ENCODE measurements at places on chromosomes 12 and 14.

GRCh38 chr14:77489041-77489440 lies 9.6 kb downstream of the ISM2 start:
- DNase-seq: no peak

- DNase-seq: no peak
Observed at GRCh38 chr12:9333161-9333560, 125.0 kb upstream of the PZP start.

- DNase-seq: no peak
Observed at GRCh38 chr14:99128185-99128584, 143.8 kb downstream of the BCL11B start.

GRCh38 chr12:2335513-2335912 lies 282.7 kb downstream of the CACNA1C start:
- no peak for DNase-seq

DNA sequence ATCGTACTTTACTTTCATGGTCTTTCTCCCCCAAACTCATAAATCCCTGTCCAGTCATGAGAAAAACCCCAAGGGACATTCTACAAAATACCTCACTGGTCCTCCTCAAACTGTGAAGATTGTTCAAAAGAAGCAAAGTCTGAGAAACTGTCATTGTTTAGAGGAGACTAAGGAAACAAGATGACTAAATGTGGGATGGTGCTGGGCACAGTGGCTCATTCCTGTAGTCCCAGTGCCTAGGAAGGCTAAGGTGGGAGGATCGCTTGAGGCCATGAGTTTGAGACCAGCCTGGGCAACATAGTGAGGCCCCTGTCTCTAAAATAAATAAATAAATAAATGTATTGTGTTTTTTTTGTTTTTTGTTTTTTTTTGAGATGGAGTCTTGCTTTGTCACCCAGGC lies 74.2 kb upstream of the SCAF11 start:
- DNase-seq: no peak

DNA sequence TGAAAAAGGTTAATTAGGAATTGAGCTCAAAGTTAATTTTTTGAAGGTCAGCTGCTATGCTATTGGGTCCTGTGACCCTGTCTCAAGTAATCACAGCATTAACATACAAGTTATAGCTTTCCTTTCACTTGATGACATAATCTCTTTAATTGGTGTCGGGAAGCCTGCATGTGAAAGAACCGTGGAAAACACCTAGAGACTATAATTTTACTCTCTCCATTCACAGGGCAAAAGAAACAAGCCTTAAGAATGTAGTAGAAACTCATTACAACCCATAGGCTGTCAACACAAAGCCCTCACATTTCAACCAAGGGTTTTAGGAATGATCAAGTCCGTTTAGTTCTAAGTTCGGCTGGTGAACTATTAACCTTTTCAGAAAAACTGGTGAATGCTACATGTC lies 104.4 kb downstream of the PPM1A start:
- DNase-seq: no peak

DNA sequence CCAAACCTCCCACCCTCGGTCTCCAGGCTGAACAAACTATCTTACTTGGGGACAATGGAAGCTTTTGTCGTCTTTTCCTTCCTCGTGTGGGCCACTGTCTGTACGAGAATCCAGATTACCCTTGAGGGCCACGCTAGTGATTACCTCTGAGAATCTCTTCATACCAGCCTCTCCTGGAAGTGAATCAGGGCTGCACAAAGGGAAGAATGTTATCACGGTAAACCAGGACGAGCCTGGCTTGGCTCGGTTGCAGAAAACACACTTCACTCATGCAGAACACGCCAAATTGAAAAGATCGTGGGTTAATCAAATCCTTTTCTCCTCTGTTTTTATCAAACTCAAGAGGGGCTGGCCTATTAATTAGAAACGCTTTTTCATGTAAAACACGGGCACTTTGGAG lies 51.6 kb upstream of the MYL2 start:
- DNase-seq: no peak

GRCh38 chr12:63944586-63945228 lies 100.2 kb downstream of the SRGAP1 start:
- DNase-seq: no peak

DNA sequence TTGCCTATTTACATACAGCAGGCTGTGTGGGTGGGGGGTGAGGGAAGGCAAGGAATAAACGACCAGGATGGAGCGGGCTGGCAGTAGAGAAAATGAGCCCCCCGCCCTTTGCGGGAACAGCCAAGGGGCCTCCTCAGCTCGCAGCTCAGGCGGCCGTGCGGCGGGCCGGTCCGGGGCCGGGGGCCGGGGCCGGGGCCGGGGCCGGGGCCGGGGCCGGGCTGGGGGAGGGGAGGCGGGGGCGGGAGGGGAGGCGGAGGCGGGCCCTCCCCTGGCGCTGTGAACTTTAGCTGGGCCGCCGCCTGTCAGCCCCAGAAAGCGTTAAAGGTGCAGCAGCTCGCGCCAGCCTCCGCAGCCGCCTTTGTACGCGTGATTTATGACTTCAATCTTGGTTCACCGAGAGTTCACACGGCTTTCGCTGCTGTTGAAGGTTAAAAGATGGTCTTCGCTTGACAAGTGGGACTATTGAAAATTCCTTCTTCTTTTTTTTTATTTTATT lies 28.8 kb downstream of the HOXC4 start:
- no peak for DNase-seq

- DNase-seq: no peak
Observed at GRCh38 chr12:68998041-68998440, 65.1 kb upstream of the CPM start.

DNA sequence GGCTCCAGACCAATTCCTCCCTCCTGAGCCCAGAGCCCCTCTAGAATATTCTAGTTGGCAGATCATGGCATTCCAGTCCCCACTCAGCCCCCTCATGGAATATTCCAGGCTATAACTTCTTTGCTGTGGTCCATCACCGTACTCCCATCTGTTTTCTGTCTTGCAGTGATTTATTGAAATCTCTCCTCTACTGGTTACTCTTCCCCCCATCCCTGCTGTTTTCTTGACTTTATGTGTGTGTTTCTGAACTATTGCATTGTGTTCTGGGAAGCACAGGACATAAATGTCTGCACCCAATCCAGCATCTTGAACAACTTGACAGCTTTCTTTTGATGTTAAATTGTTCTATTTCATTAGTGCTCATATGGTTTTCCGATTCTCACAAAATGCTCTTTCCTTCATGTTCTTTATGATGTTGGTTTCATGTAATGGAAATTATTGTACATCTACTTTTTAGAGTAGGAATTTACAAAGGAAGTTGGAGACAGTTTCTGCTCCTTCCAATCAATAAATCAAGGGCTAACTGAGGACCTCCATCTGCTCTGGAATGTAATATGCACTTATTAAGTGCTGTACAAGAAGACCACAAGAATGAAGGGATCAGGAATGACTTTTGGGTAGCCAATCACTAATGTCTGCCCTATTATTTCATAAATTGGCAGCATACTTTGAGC lies 26.3 kb downstream of the PDE6H start:
- DNase-seq: no peak

DNA sequence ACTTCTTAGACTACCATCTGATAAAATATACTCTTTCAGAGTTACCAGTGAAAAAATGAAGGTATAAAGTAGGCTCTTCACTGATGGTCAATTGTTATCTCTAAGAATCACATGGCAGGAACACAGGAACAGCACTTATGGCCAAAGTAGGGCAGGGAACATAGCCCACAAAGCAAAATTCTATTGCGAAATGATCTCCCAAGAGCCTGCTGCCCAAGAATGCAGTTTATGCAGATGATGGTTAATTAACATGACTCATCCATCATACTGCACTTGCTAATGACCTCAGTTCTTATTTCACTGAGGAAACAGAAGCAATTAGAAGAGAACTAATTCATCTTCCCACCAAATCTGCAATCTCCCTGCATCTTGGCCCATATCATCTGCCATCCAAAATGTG lies 133.8 kb downstream of the SLC2A13 start:
- DNase-seq: no peak

- DNase-seq: no peak
Observed at GRCh38 chr12:19547271-19547671, 108.0 kb downstream of the AEBP2 start.

DNA sequence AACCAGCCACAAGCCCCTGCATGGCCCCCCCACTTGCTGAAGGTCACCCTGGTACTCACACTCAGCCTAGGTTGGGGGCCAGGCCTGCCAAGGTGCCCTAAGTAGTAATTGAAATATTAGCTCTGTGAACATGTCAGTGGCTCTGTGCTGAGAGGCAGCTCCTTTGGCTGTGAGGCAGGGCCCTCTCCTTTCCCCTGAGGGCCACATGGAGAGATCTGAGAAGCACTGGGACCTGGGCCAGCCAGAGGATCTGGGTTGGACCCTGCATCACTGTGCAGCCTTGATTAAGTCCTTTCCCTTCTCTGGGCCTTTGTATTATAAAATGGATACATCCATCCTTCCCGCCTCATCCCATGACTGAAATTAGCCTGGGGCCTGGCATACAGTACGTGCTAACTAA lies 58.0 kb upstream of the FAM222A start:
- no peak for DNase-seq

DNA sequence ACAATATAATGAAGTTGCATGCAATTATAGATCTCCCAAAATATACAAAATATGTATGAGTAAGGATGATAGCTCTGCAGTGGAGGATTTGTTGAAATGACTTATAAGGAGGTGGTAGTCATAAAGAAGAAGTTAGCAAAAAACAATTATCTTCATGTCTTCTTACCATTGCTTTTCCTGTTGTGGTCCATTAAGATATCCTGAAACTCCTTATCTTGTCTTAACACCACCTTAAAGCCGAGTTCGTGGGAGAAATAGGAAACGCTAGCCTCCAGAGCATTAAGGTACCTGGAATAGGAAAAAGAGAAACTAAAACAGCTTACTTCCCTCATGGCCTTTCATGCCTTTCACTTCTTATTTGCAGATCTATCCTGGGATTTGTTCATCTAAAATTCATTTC lies 15.2 kb downstream of the GUCY2C start:
- DNase-seq: no peak

GRCh38 chr12:104109446-104110271 lies 28.4 kb downstream of the NFYB start:
- DNase-seq: no peak

DNA sequence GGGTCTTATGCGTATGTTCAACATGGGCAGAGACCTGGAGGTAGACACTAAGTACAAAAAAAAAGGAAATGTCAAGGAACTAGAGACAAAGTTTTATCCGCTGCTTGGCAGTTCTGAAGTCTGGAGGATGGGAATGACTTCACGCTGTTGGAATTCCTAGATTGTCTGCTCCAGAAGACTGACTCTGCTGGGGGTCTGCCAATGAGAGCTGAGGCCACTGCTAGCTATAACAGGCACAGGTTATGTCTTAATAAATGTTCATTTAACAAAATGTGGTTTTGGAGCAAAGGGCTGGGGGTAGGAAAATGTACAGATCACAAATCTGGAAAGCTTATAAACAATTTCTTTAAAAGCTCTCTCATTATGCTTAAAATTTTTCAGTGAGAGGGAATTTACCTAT lies 5.9 kb downstream of the RNASE8 start:
- no peak for DNase-seq

DNA sequence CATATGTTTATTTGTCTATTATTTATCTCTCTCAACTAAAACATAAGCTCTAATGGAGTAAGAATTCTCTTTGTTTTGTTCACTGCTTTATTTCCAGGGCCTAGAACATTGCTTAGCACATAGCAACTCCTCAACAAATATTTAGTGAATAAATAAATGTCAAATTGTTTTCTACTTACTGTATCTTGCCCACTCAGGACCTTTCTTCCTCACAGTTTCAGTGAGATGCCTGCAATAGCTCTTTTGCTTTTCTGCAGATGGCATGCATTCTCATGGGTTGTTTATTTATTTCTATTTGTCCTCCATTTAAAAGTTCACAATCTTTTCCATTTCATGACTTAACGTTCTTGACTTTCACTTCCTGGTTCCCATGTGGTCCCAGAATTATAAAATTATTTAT lies 94.9 kb upstream of the TTC7B start:
- no peak for DNase-seq

DNA sequence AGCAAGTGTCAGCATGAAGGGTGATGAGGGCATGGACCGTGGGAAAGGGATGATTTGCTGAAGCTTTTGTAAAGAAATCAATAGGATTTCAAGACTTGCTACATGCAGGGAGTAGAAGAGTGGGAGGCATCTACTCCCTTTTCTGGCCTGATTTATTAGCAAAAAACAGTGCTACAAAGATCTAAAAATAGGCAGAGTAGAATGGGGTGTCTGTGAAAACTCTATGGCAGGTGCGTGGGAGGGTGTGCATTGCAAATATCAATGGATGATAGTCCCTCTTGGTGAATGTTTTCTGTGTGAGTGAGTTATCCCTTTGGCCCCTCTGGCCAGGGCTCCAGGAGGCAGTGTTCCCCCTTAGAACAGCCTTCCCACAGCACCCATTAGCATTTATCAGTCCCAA lies 139.0 kb downstream of the SMOC1 start:
- no peak for DNase-seq

DNA sequence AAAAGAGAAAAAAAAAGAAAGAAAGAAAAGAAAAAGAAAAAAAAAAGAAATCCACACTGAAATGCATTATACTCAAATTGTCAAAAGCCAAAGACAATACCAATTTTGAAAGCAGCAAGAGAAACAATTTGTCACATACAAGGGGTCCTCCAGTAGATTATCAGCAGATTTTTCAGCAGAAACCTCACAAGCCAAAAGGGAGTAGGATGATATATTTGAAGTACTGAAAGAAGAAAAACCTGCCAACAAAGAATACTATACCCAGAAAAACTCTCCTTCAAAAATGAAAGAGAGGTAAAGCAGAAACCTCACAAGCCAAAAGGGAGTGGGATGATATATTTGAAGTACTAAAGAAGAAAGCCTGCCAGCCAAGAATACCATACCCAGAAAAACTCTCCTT lies 37.1 kb upstream of the ANO6 start:
- no peak for DNase-seq

GRCh38 chr12:23431006-23431405 lies 518.5 kb downstream of the SOX5 start:
- DNase-seq: no peak

GRCh38 chr14:35383569-35384454 lies 20.7 kb downstream of the NFKBIA start:
- DNase-seq: no peak

DNA sequence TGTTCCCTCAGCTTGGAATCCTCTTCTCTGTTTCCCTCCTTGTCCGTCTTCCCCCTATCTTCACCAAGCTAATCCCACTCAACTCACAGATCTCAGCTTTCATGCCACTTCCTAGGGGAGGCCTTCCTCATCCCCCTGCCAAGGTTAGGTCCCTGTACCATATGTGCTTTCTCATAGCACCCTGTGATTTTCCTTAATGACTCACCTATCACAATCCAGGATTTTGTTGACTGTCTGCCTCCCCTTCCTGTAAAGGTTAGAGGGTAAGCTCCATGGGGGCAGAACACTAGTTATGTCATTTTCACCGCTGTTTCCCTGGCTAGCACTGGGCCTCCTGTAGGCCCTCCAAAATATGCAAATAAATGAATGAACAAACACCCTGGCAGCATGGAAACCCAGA lies 57.6 kb downstream of the CRADD start:
- no peak for DNase-seq

GRCh38 chr12:93022603-93023340 lies 93.7 kb upstream of the EEA1 start:
- DNase-seq: no peak

- DNase-seq: no peak
Observed at GRCh38 chr12:69435644-69436043, 34.5 kb upstream of the FRS2 start.

All from DMS 273 treated with DMSO at 0.1 percent for 48 hours (cell line).